Ascending aorta (tissue), 2 donors: ENCODE measurements at places on chromosomes 16 and 17. TPM values are rescaled to one million over a fixed set of nuclear protein-coding genes. Genes with fewer than 3 reads are reported as not detected.

The CTRL gene
- 0.43 TPM for total RNA-seq

The CDK3 gene
- 2.1 TPM for total RNA-seq

The ZKSCAN2 gene
- total RNA-seq = 3.1 TPM

The PYDC1 gene
- total RNA-seq = not detected

The UBALD2 gene
- total RNA-seq = 15.9 TPM

The NPTX1 gene
- not detected for total RNA-seq

The HOXB6 gene
- 5.1 TPM for total RNA-seq

The ADAD2 gene
- not detected for total RNA-seq

The WFDC1 gene
- total RNA-seq = 126 TPM

The MYH8 gene
- total RNA-seq = not detected

The RASD1 gene
- 293 TPM for total RNA-seq

The RAB26 gene
- total RNA-seq = not detected

The ZG16 gene
- 0.21 TPM for total RNA-seq

The EPX gene
- total RNA-seq = not detected

The NPIPB13 gene
- 1.3 TPM for total RNA-seq

The CD300E gene
- total RNA-seq = 0.21 TPM

The ABCC6 gene
- 0.53 TPM for total RNA-seq

The TP53TG3F gene
- not detected for total RNA-seq

The HAGH gene
- total RNA-seq = 177 TPM

The CDH5 gene
- total RNA-seq = 119 TPM

The SLC6A2 gene
- not detected for total RNA-seq

The FBXO39 gene
- total RNA-seq = not detected

The TEKT1 gene
- total RNA-seq = not detected

The HYDIN gene
- 1.2 TPM for total RNA-seq

The FASN gene
- 90.9 TPM for total RNA-seq

The SEBOX gene
- total RNA-seq = not detected

The PRR11 gene
- total RNA-seq = 0.11 TPM

The TMEM114 gene
- not detected for total RNA-seq

The JPT1 gene
- 23.0 TPM for total RNA-seq

The NPIPA2 gene
- not detected for total RNA-seq

The GUCY2D gene
- not detected for total RNA-seq

The C1QTNF8 gene
- total RNA-seq = not detected
